ENCODE measurements at places on chromosomes 3 and 15. TPM values are rescaled to one million over a fixed set of nuclear protein-coding genes. Genes with fewer than 3 reads are reported as not detected.
A peak's percentile ranks its signal among the peaks of the same experiment; 100 is the strongest.

Gene TTLL13
- total RNA-seq: under 0.01 TPM

Gene FSIP1
- total RNA-seq: 3.6 TPM

Gene IL5RA
- not detected for total RNA-seq

DNA sequence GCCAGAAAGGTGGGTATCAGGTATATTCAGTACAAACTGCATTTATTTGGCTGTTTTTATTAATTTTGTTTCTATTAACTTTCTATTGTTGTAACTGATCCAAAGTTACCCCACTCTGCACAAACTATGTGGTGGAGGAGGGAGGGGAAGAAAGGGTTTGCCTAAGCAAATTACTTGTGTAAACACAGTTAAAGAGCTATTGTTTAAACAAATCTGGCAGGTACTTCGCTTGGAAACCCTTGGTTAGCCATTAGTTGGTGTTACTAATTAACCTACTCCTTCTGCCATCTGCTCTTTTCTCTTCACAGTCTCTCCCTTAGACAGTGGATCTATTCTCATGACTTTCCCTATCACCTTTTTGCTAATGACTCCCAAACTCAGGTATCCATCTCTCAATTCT lies 328.4 kb upstream of the NECTIN3 start:
- no peak for DNase-seq

DNA sequence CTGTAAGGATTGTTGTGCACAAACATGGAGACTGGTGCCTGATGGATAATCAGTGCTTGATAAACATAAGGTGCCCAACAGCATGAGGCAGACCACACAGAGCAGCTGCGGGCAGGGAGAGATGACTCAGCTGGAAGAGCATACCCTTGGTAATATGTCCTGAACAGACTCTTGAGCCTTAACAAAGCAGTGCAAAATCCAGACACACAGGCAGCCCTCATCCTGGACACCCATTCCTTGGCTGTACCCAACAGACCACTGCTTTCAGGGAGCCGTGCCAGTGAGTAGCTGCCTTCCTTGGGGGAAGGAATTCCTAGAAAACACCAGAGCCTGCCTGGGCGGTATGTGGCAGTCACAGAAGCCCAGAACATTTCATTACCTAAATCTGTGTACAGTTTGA lies 156.2 kb downstream of the CLSTN2 start:
- no peak for DNase-seq

DNA sequence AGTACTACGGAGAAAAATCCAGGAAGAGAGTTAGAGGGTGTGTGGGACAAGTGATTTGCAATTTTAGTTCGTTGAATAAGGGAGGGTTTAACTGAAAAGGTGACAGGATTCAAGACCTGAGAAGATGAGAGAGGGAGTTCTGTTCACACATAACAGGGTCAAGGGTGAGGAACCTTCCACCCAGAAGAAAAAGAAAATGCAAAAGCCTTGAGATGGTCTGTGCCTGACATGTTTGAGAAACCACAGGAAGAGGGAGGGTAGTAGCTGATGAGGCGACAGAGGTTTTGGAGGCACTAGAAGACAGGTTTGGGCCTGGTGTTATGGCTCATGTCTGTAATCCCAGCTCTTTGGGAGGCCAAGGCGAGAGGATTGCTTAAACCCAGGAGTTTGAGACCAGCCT lies 591 bp upstream of the SLC25A20 start:
- DNase-seq: no peak

GRCh38 chr15:35437157-35437556 lies 108.8 kb downstream of the DPH6 start:
- DNase-seq: peak; percentile 53

GRCh38 chr15:74768771-74769342 lies 13.0 kb upstream of the CSK start:
- peak; percentile 97 for DNase-seq

DNA sequence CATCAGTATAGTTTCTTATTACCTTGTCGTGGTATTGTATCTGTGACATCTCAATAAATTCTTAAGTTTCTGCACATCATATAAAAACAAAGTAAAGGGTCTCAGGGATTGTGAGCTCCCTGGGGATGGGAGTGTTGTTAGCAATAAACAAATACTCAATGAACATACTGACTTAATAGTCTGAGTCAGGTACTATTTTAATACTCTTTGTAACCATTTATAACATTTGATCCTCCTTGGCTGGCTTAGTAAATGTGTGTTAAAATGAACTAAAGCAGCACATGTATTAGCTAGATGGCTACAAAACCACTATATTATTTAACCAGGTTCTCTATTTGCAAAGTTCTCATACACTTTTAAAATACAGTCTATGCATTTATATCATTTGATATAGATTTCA lies 1.8 kb downstream of the ICE2 start:
- no peak for DNase-seq

- no peak for DNase-seq
Measured at GRCh38 chr3:112773864-112774263, 72.8 kb downstream of the CD200R1L start.

GRCh38 chr15:79329171-79329611 lies 18.3 kb downstream of the TMED3 start:
- DNase-seq: peak; percentile 79

DNA sequence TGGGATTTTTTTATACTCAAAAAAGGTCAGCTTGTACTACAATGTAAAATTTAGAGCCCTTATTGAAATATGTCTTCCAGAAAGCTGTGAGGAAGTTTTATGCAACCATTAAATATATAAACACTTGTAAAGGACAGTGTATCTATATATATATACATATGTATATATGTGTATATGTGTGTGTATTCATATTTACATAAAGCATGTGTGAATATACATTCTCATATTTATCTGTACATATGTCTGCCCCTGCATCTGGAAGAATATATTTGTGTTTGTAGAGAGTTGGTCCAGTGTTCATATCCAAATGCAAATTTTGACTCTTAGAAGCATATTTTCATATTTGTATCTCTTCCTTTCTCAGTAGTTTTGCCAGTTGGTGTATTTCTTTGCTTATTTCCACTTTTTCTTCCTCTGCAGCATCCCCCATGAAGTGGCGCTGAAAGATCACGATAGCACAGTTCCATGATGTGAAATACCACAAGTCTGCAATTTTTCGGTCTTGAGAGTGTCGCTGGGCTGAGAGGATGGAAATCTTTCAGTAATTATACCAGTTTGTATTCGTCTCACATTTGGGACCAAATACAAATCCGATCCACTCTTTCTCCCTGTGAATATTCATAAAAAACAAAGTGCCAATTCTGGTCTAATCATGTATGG lies 311.7 kb upstream of the DPH6 start:
- DNase-seq: no peak
